ENCODE measurements at places on chromosomes 2 and 18.

DNA sequence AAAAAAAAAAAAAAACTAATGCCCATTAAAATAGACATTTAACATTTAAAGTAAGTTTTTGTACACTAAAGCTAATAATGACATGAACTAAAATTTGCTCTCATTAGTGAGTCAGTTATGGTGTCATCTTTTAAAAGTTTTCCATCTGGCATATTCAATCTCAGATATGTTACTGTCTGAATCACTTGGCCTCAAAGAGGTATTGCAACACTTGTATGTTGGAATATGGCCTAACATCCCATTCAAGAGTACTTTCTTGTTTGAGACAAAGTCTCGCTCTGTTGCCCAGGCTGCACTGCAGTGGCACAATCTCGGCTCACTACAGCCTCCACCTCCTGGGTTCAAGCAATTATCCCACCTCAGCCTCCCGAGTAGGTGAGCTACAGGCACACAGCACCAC, 169.7 kb downstream of the TMEM163 start:
- DNase-seq: no peak

GRCh38 chr18:68469049-68469625, 245.8 kb downstream of the TMX3 start:
- no peak for DNase-seq

- no peak for DNase-seq
These were observed 536.7 kb downstream of the RIT2 start for GRCh38 chr18:42578792-42579191.

GRCh38 chr2:19119326-19120001, 239.0 kb downstream of the OSR1 start:
- peak; percentile 27 for DNase-seq

DNA sequence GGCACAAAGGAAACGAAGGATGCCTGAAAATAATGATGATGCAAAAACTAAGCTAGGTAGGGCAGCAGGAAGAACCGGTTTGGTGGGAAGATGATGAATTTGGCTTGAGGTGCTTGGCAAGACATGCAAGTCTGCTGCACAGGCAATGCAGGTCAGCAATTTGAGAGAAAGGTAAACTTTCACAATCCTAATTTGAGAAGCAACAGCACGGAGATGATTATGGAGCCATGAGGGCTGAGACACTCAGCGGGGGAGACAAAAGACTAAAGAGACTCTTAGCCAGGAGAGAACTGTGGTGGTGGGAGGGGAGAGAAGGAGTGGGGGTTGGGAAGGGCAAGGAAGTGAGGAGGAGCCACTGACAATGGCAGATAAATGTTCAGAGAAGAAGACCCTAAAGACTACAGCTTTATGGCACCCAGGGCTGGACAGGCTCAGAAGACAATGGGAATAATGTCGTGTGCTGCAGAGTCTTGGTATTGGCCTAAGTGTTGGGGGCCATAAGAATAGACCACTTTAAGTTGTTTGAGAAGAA, 19.4 kb upstream of the RNF149 start:
- DNase-seq: no peak

Measured in C1 segment of cervical spinal cord (tissue), 14 donors.